ENCODE measurements at places on chromosomes 7 and 10.
A peak's percentile ranks its signal among the peaks of the same experiment; 100 is the strongest.

DNA sequence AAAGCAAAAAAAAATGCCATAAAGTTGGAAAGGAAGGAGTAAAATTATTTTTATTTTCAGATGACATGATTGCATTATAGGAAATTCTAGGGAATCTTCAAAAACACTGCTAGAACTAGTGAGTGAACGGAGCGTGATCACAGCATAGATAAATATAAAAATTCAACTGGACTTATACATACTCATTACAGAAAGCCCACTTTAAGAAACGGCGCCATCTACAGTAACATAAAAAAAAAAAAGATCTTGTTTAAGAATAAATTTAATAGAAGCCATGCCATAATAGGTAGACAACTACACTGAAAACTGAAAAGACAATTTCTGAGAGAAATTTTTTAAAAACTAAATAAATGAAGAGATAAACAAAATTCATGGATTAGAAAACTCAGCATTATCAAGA lies 623.1 kb upstream of the MGMT start:
- no peak for DNase-seq

- peak; percentile 56 for DNase-seq
Measured at GRCh38 chr10:7438196-7438986, 27.6 kb upstream of the SFMBT2 start.

DNA sequence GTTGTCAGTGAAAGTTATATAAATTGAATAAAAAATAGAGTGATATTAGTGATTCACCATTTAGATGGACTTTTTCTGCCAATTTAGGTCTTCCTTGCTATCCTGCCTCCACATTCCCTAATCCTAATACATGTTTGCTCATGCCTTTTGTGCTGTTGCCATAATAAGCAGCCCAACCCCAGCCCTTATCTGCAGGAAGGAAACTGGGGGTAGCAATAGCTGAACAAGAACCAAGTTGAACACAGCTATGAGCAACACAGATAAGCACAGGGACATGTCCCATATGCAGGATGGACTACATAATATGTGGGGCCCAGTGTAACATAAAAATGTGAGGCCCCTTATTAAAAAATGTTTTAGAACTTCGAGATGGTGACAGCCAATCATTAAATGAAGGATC lies 91.2 kb upstream of the AHR start:
- no peak for DNase-seq

DNA sequence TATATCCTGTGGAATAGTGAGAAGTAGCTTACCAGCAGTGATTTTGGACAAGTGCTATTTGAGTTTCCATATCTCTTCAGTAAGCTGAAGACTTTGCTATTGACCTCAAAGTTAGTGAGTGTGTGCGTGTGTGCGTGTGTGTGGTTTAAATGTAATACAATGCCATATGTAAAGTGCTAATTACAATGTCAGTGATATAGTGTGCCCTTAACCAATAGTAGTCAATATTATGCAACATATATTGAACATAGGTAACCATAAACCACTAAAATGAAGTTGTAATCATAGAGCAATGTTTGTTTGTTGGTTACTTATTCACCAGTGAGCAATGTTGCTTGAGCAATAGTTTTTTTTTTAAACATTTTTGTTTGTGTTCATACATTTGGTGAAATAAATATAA lies 309.4 kb downstream of the NXPH1 start:
- no peak for DNase-seq

- DNase-seq, result no peak
Measured at GRCh38 chr7:11701829-11702560, 130.0 kb downstream of the THSD7A start.

GRCh38 chr10:94546049-94546900 lies 687 bp downstream of the HELLS start:
- peak; percentile 3 for DNase-seq

- DNase-seq, result no peak
Measured at GRCh38 chr7:98323597-98324322, 42.3 kb downstream of the BRI3 start.
